Stomach (tissue), 19 donors: ENCODE measurements at places on chromosomes 5 and 9.

GRCh38 chr5:56481428-56482357, 248.6 kb upstream of the ANKRD55 start:
- peak; percentile 86 for DNase-seq

DNA sequence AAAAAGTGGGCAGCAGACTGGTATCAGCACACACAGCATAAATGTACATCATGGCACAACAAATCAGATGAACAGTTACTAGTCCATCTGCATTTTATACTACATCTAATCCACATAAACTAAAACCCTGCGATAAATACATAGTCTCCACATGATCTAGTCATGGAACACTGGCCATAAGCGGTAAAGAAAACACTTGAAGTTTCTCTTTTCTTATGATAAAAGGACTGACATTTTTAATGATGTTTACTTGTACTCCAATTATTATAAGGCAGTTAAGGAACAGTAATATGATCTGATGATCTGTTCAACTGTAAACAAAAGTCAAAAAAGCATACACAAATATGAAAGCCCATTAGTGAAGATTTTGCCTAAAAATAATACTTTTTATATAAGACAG, 112.5 kb downstream of the MPDZ start:
- no peak for DNase-seq

DNA sequence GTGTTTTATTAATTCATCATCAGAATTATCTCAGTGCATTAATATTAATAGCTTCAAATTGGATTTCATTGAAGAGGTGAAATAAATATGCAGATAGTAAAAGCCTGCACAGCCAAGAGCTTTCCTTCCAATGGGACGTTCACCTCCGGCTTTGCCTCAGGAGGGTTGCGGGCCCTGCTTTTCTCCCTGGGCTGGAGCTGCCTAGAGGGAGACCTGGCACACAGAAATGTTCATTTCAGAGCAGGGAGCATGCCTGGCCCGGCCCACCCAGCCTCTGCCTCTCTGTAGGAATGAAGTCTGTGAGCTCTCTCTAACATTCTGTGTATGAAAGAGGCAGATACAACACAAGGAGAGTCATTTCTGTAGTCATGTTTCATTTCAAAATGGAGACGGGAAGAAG, 100.4 kb upstream of the IRX2 start:
- no peak for DNase-seq

DNA sequence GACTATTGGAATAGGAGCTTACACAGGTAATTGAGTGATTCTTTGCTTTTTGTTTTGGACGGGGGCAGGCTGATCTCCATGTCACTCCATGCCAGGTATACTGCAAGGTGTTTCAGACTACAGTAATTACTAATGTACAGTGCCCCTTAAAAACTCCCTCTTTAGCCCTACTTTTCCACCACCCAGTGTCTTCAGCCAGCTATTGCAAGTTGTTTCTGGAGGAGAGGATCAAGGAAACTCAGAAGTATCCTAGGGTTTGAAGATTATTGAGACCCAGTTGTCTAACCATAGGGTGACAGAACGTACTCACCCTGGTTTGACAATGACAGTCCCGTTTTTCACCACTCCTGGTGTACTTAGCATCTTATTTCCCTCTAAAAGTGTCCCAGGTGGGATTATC, 13.4 kb downstream of the CFAP95 start:
- DNase-seq, result no peak

GRCh38 chr5:98933445-98934072, 4.8 kb upstream of the CHD1 start:
- no peak for DNase-seq

- DNase-seq, result no peak
Measured at GRCh38 chr5:173490681-173491080, 125.8 kb downstream of the BOD1 start.

DNA sequence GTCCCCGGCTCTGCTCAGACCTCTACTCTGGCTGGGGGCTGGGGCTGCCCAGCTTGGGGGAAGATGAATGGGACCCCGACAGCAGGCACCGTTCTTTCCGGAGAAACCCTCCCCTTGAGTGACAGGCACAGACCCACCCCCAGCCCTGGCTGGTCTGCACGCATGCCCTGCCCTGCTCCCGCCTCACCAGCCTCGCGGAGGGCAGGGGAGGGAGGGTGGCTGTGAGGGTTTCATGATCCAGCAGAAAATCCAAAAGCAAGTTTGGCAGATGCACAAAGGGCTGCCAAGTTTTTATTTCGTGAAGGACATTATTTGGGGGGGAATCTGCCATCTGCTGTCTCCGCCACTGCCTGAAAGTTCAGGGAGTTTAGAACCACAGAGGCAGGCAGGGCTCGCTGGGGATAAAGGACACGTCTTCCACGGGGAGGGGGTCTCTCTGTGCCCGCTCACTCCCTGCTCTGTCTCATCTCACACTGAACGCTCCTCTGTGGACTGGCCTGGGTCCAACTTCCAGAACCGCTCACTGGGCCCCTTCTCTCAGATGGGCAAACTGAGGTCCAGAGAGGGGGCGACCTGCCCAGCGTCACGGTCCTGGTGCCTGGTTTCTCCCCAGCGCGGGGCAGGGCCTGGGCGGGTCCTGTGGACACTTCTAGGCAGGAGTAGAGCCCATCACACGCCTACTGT, 92.9 kb downstream of the RXRA start:
- no peak for DNase-seq

DNA sequence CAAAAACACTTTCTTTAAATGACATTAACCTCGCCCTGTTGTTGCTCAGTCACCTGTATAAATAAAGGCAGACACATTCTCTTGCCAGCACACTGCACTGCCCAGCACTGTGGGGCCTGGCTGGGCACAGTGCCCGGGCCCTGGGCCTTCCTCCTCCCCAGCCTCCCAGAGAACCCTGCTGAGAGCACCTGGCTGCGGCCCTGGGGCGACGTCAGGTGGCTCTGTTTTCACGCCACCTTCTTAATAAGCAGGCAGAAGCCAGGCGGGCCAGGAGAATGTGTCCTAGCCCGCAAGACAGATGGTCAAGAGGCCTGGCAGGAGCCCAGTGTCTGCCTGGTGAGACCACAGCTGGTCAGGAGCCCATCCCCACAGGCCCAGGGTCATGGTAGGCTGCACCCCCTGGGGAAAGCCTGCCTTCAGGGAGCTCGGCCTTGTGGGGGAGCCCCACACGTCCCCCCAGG, 8.2 kb upstream of the AGPAT2 start:
- peak; percentile 93 for DNase-seq

- no peak for DNase-seq
Measured at GRCh38 chr5:94545870-94546625, 72.4 kb downstream of the KIAA0825 start.

DNA sequence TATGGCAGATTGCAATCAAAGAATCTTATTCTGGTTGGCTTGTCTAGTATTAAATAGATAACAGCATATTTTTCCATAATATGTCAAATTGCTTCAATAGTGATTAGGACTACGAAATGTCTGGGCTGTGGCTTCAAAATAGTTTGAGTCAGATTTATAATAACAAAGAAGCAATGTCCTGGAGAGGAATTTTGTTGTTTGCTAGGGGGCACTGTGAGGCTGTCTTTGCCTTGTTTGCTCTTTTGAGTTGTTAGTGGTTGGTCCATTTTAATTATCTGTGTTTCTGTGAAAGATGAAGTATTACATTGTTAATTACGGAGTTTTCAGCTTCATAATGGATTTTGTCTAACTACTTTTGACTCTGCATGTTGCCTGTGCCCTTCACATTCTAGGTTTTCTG, 713.6 kb downstream of the TLE4 start:
- DNase-seq, result no peak

DNA sequence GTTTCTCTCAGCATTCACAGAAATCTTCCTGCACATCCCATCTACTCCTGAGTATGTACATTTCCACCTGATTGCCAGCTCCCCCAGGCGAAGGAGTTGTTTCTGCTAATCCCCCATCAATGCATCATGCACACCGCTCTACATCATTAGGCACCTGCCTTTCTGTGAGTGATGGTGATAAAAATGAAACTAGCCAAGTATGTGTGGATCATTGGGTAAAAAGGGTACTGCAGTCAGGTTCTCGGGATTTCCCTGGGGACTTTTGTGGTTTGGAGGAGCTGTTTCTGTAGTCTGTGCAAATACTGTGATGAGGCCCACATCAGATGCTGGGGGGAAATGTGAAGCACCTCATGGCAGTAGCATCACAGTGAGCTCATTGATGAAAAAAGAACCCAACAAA, 30.4 kb downstream of the CAMK4 start:
- DNase-seq, result peak; percentile 27

GRCh38 chr5:137385064-137385463, 114.1 kb downstream of the SPOCK1 start:
- no peak for DNase-seq

- DNase-seq, result no peak
Measured at GRCh38 chr9:6086006-6086655, 70.7 kb upstream of the RANBP6 start.

DNA sequence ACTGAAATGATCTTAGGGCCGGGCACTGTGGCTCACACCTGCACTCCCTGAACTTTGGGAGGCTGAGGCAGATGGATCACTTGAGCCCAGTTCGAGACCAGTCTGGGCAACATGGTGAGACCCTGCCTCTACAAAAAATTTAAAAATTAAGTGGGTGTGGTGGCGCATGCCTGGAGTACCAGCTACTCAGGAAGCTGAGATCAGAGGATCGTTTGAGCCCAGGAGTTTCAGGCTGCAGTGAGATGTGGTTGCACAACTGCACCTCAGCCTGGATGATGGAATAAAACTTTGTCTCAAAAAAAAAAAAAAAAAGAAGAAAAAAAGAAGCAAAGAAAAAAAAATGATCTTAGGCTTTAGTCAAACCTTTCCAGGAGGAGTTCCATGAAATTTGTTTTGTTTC, 41.8 kb downstream of the MEF2C start:
- no peak for DNase-seq

DNA sequence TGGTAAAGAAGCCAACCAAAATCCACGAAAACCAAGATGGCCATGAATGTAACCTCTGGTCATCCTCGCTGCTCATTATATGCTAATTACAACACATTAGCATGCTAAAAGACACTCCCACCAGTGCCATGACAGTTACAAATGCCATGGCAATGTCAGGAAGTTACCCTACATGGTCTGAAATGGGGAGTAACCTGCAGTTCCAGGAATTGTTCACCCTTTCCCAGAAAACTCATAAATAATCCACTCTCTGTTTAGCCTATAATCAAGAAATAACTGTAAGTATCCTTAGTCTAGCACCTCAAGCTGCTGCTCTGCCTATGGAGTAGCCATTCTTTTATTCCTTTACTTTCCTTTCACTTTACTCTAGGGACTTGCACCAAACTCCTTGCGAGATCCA, 160.6 kb downstream of the EFNA5 start:
- no peak for DNase-seq

DNA sequence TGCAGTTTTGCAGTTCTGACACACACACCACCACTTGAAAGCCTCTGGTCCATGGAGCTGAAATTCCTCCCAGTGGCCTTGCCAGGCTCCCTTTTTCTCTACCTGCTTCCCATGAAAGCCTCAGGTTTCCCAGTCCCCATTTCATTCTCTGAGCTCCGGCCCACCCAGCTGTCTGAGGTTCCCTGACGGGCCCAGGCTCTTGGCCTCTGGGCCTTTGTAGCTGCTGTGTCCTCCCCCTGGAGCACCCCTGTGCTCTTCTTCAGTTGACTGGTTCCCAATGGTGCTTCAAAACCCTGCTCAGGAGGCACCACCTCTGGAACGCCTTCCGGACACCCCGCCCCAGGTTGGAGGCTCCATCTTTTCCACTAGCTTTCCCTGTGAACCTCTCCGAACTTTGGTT, 155.9 kb upstream of the SHB start:
- no peak for DNase-seq

GRCh38 chr5:178423431-178423830, 166.8 kb downstream of the COL23A1 start:
- DNase-seq, result no peak

DNA sequence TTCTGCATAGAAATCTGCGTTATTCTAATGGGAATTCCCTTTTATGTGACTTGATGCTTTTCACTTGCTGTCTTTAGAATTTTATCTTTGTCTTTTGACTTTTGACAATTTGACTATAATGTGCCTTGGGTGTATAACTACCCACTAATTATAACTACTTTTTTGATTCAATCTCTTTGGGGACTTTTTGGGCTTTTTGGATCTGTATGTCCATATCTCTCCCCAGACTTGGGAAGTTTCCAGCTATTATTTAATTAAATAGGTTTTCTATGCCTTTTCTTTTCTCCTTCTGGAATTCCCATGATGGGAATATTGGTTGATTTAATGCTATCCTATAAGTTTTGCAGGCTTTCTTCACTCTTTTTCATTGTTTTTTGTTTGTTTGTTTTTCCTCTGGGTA, 57.9 kb downstream of the LRRTM2 start:
- no peak for DNase-seq

DNA sequence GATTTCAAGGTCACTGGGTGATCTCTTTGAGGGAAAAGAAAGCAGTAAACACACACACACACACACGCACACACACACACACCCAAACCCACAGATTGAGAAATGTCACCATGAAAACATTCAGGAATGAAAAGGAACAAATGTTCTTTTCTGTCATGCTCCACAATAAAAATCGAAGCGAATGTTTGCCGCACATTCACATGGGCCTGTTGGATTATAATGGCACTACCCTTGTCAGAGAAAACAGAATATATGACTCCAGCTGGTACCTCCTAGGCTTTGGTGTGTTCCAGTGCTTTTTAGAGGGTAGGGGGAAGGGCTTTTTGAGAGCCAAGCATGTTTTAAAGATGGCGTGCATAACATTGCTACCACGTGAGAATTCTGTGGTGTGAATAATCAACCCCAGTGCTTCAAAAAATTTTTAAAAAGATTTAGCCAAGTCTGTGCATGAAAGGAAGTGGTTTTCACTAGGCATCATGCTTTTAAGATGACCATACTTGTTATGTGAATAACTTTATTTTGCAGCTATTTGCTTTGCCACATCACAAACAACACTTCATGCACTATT, 120.8 kb upstream of the ZNF608 start:
- DNase-seq, result no peak

DNA sequence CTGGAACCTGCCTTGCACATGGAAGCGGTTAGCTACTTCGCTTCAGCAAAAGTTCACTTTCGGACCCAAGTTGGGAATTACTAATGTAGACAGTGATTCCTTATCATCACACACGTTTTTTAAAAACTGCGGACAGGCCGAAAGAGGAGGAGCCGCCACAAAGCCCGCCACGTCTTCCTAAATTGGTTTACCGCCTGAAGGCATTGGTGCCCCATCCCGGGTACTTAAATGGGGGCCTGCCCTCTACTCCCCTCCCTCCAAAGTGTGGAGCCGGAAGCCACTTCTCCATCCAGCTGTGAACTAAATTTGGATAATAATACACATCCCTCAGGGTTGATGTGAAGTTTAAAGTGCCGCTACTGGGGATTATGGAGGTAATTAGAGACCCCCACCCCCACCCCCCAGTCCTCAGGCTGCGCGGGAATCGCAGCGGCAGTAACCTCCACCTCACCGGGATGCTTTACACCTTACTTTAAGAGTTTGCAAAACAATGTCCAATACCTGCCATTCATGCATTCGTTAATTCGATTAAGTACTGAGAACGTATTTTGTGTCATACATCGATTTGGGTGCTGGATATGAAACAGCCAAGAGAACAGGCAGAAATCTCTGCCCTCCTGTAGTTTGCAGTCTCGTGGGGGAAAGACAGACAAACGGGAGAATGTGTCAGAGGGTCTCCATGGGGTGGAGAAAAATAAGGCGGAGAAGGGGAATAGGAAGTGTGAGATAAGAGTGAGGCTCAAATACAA, 937 bp upstream of the MACROH2A1 start:
- DNase-seq, result no peak

- no peak for DNase-seq
Measured at GRCh38 chr5:127891942-127892341, 188.8 kb downstream of the CCDC192 start.
